Astrocyte (in vitro differentiated cells and primary cell): ENCODE measurements at places on chromosomes 2 and 18. TPM values are rescaled to one million over a fixed set of nuclear protein-coding genes. Genes with fewer than 3 reads are reported as not detected.

The EMX1 gene
- total RNA-seq: 0.48 TPM in 1 of 2 replicates, not detected in the other

The NT5C1B gene
- total RNA-seq: not detected in 2 replicates

The NOL4 gene
- 1.9 and 2.1 TPM in 2 replicates for total RNA-seq

The FEV gene
- total RNA-seq: not detected in 2 replicates

The SP5 gene
- 0.11 TPM in 1 of 2 replicates, not detected in the other for total RNA-seq

The ZDBF2 gene
- 40.9 and 43.6 TPM in 2 replicates for total RNA-seq

The RAB6D gene
- 0.43 and 0.70 TPM in 2 replicates for total RNA-seq

The DSC1 gene
- 0.18 and 0.43 TPM in 2 replicates for total RNA-seq

The SPDYA gene
- total RNA-seq: 1.3 and 1.4 TPM in 2 replicates

DNA sequence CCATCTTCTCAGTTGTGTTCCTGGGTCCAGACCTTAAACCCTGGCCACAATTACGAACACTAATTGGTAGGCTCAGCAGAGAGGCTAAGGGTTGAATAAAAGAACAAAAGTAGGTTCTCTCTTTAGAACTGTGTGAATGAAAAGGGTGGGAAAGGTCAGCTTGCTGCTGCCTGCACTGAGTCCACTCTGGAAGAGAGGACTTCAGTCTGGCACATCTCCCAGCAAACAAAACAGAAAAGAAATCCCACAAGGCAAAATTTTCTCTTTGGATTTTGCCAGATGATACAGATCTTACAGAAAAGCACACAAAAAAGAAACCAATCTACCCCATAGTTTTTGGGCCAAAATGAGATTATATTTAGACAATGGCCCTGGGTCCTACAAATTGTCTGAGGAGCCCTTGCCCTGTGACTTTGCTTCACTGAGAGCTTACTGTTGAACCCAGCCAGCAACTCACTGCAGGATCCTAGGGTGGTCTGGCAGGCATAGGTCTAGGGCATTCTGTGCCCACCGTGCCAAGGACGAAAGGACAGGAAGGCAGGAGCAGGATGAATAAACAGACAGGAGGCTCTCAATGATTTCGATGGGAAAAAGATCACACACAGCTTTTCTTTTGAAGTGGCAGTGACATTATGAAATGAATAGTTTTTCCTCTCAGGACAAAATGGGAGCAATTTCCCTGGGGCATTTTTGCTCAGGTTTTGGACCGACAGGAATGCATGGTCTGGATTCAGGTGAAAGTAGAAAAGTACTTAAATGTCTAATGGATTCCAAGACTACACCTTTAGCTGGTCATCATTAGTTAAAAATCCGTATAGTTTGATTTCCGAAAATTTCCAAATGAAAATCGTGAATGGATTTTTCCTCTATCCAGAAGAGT is 68.4 kb upstream of the STAM2 start:
- no peaks in the 10 kb centered on the region for H3K36me3 ChIP-seq
- H3K27ac ChIP-seq: no peak overlapping the region
- H3K27me3 ChIP-seq: no peaks in the 10 kb centered on the region
- H3K4me1 ChIP-seq: no peaks in the 10 kb centered on the region
- DNase-seq: no peak
- H3K4me3 ChIP-seq: no peak overlapping the region

- no peaks in the 10 kb centered on the region for H3K36me3 ChIP-seq
- H3K27me3 ChIP-seq: no peaks in the 10 kb centered on the region
- H3K4me1 ChIP-seq: peaks cover 48% of the 10 kb centered on the region
- DNase-seq: peak; percentile 59
These were observed 3.0 kb upstream of the ASB1 start for GRCh38 chr2:238423561-238424312.

- no peak overlapping the region for H3K4me3 ChIP-seq
- H3K27me3 ChIP-seq: no peaks in the 10 kb centered on the region
- DNase-seq: peak; percentile 62
- H3K27ac ChIP-seq: peak overlapping the region; percentile 98
These were observed 30.9 kb downstream of the XDH start for GRCh38 chr2:31383471-31384153.

DNA sequence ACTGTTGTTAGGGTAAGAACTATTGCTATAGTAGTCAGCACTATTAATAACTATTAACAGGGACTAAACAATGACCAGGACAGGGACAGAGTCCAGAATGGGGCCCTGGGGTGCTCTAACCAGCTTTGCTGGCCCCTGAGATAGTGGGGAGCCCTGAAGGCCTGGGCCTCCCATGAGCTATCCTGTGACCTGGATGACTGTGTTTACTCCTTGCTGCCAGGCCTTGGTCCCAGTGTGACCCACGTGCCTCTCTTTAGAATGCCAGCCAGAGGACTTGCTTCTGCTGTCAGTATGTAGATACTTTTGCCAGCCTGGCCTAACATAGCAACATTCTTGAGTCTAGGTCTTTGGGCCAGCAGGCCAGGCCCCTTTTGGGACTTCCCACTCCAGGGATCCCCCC is 11.4 kb downstream of the CDK5R2 start:
- H3K4me3 ChIP-seq: no peak overlapping the region
- H3K36me3 ChIP-seq: no peaks in the 10 kb centered on the region
- H3K4me1 ChIP-seq: no peaks in the 10 kb centered on the region
- H3K27ac ChIP-seq: no peak overlapping the region

- H3K27me3 ChIP-seq: no peaks in the 10 kb centered on the region
- H3K4me3 ChIP-seq: no peak overlapping the region
- DNase-seq: no peak
- peaks cover 3% of the 10 kb centered on the region for H3K4me1 ChIP-seq
- H3K36me3 ChIP-seq: no peaks in the 10 kb centered on the region
These were observed 96.0 kb upstream of the ALKAL2 start for GRCh38 chr2:383888-384287.

- peaks cover 4% of the 10 kb centered on the region for H3K27me3 ChIP-seq
- no peaks in the 10 kb centered on the region for H3K36me3 ChIP-seq
These were observed 4.4 kb upstream of the NEU4 start for GRCh38 chr2:241804326-241805229.

GRCh38 chr2:238772635-238773297 is 75.1 kb upstream of the TWIST2 start:
- DNase-seq: no peak
- no peak overlapping the region for H3K4me3 ChIP-seq
- no peak overlapping the region for H3K27ac ChIP-seq
- peaks cover 4% of the 10 kb centered on the region for H3K27me3 ChIP-seq
- H3K36me3 ChIP-seq: no peaks in the 10 kb centered on the region
- H3K4me1 ChIP-seq: no peaks in the 10 kb centered on the region

DNA sequence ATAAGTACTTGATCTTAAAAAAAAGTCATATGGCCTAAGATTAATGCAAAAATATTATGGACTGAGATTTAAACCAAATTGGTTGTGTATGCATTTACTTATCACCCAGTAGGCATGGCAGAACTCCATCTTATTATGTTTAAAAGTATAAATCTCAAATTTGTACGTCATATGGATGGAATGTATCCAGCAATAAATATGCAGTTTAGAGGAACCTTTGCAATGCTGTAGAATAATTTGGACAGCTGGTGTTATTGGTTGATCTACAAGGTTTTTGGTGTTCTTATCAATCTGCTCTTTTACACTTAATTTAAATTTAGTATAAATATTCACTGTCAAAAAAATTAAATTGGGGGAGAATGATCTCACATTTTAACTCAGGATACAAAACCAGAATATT is 640.2 kb downstream of the SATB2 start:
- no peak overlapping the region for H3K27ac ChIP-seq
- H3K27me3 ChIP-seq: no peaks in the 10 kb centered on the region
- no peak for DNase-seq
- no peaks in the 10 kb centered on the region for H3K4me1 ChIP-seq

DNA sequence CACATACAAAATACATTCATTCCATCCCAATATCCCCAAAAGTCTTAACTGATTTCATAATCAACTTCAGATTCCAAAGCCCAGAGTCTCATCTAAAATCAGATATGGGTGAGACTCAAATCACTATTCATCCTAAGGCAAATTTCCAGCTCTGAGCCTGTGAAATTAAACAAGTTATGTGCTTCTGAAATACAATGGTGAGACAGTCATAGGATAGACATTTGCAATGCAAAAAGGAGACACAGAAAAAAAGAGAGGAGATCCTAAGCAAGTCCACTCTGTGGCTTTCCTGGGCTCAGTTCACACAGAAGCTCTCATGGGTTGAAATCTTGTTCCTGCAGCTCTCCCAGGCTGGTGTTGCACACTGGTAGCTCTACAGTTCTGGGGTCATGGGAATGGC is 18.3 kb downstream of the ZNF892 start:
- H3K4me1 ChIP-seq: no peaks in the 10 kb centered on the region
- no peak overlapping the region for H3K27ac ChIP-seq
- no peaks in the 10 kb centered on the region for H3K36me3 ChIP-seq

GRCh38 chr2:169073963-169074751 is 4.8 kb downstream of the DHRS9 start:
- no peaks in the 10 kb centered on the region for H3K27me3 ChIP-seq
- H3K4me1 ChIP-seq: peaks cover 5% of the 10 kb centered on the region
- no peaks in the 10 kb centered on the region for H3K36me3 ChIP-seq
- DNase-seq: peak; percentile 92

- no peak overlapping the region for H3K4me3 ChIP-seq
- DNase-seq: no peak
- no peak overlapping the region for H3K27ac ChIP-seq
- peaks cover 3% of the 10 kb centered on the region for H3K27me3 ChIP-seq
- H3K4me1 ChIP-seq: no peaks in the 10 kb centered on the region
These were observed 14.3 kb upstream of the ITGA6 start for GRCh38 chr2:172412984-172413492.

DNA sequence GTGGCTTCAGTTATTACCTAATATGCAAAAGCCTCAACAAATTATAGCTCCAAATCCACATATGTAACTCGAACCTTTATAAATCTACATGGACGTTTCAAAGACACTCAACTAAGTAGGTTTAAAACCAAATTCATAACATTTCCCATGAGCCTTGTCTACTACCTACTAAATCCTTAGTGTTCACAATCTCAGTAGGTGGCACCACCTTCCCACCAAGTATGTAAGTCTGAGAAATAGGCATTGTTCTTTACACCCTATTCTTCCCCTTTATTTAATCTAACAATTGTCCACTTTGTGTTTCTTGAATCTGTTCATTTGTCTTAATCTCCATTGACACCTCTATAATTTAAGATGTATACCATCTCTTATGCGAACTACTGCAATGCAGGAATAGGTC is 4.6 kb downstream of the PIGN start:
- DNase-seq: no peak
- H3K27ac ChIP-seq: no peak overlapping the region
- H3K4me1 ChIP-seq: no peaks in the 10 kb centered on the region

GRCh38 chr2:237541243-237541642 is 25.1 kb upstream of the PRLH start:
- H3K27ac ChIP-seq: no peak overlapping the region
- peaks cover 8% of the 10 kb centered on the region for H3K36me3 ChIP-seq
- H3K27me3 ChIP-seq: no peaks in the 10 kb centered on the region
- DNase-seq: no peak
- H3K4me3 ChIP-seq: no peak overlapping the region

- H3K36me3 ChIP-seq: no peaks in the 10 kb centered on the region
- H3K4me1 ChIP-seq: peaks cover 3% of the 10 kb centered on the region
- DNase-seq: peak; percentile 40
- no peak overlapping the region for H3K4me3 ChIP-seq
- no peak overlapping the region for H3K27ac ChIP-seq
These were observed 7.2 kb upstream of the CD226 start for GRCh38 chr18:69954719-69955480.

GRCh38 chr2:164438490-164439205 is 182.6 kb downstream of the GRB14 start:
- no peaks in the 10 kb centered on the region for H3K36me3 ChIP-seq
- no peaks in the 10 kb centered on the region for H3K27me3 ChIP-seq
- H3K4me3 ChIP-seq: no peak overlapping the region
- H3K27ac ChIP-seq: no peak overlapping the region
- no peaks in the 10 kb centered on the region for H3K4me1 ChIP-seq
- DNase-seq: no peak

DNA sequence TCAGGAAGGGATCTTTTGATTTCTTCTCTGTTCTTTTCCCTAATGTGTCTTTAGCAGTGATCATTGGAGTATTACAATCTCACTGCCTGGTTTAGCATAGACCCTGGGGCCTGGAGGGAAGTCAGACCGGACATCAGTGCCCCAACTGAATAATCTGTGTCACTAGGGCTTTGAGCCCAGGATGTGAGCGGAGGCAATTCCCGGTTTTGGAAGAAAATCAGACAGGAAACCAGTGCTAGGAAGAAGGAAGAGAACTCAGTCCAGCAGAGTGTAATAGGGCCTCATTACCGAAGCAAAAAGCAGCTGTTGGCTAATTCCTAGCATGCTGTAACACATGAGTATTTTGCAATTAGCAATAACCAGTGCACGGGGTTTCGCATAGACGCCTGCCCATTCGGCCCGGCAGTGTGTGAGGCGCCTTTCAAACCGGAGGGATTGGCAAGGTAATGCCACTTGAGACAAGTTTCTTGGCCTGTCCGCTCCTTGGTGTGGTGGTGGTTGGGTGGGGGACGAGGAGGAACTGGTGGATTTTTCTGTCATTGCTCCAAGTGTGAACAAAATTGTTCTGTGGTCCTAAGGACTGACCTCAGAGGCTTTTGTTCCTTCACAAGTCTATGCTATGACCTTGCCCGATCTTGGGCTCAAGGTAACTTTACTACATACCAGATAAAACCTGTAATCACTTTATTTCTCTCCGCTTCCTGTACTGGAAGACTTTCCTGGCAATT is 2.8 kb downstream of the FOSL2 start:
- DNase-seq: peak; percentile 59
- peak overlapping the region; percentile 94 for H3K27ac ChIP-seq
- peaks cover 48% of the 10 kb centered on the region for H3K4me1 ChIP-seq
- H3K4me3 ChIP-seq: peak overlapping the region; percentile 82
- no peaks in the 10 kb centered on the region for H3K27me3 ChIP-seq
- no peaks in the 10 kb centered on the region for H3K36me3 ChIP-seq

DNA sequence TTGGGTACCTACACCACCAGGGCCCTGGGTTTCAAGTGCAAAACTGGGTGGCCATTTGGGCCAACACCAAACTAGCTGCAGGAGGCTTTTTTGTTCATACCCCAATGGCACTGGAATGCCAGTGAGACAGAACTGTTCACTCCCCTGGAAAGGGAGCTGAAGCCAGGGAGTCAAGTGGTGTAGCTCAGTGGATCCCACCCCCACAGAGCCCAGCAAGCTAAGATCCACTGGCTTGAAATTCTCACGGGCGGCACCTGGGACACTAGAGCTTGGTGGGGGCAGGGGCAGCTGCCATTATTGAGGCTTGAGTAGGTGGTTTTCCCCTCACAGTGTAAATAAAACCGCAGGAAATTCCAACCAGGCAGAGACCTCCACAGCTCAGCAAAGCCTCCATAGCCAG is 46.0 kb upstream of the FAM110C start:
- no peak overlapping the region for H3K4me3 ChIP-seq
- H3K27ac ChIP-seq: no peak overlapping the region
- DNase-seq: no peak
- H3K36me3 ChIP-seq: no peaks in the 10 kb centered on the region

DNA sequence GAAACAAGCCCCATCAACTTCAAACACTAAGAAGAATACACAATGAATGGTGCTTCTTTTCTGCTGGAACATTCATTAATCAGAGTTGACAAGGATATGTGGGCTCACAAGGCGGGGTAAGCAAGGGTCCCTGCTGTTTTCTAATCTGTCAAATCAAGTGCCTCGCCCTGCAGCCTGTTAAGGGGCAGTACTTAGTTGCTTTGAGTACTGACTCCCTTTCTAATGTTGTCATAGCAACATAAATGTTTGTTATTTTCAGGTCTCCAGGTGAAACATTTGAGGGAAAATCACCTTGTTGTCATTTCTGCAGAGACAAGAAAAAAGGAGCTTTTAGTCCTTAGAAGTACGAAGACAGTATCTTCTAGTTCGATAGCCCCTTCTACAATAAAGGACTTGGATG is 284.7 kb upstream of the PKDCC start:
- no peak overlapping the region for H3K27ac ChIP-seq
- no peak overlapping the region for H3K4me3 ChIP-seq
- H3K4me1 ChIP-seq: no peaks in the 10 kb centered on the region

GRCh38 chr18:79477711-79478483 is 82.2 kb downstream of the NFATC1 start:
- no peaks in the 10 kb centered on the region for H3K4me1 ChIP-seq
- H3K27ac ChIP-seq: no peak overlapping the region
- H3K27me3 ChIP-seq: no peaks in the 10 kb centered on the region
- H3K4me3 ChIP-seq: no peak overlapping the region
- no peaks in the 10 kb centered on the region for H3K36me3 ChIP-seq
